M059J (cell line): ENCODE measurements at places on chromosomes 2 and 18. TPM values are rescaled to one million over a fixed set of nuclear protein-coding genes. Genes with fewer than 3 reads are reported as not detected.

- no peak for DNase-seq
Measured at GRCh38 chr2:235105821-235106359, 154.1 kb downstream of the SH3BP4 start.

Gene XIRP2
- 0.02 TPM in 1 of 2 replicates, not detected in the other for total RNA-seq

DNA sequence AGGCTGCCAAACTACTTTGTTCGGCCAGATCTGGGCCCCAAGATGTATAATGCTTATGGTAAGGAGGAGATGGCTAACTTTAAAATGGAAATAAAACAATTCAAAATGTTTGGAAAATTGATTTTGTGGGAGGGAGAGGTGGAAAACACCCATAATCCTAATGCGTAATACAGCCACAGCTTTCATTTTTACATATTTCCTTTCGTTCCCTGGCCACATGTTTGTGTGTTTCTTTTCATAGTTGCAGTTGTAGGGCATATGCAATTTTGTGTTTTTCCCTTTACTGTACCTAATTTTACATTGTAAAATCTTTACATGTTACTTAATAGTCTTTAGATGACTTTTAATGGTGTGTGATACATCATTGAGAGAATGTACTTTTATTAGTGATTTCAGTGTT lies 44.6 kb downstream of the KDM3A start:
- DNase-seq, result no peak

DNA sequence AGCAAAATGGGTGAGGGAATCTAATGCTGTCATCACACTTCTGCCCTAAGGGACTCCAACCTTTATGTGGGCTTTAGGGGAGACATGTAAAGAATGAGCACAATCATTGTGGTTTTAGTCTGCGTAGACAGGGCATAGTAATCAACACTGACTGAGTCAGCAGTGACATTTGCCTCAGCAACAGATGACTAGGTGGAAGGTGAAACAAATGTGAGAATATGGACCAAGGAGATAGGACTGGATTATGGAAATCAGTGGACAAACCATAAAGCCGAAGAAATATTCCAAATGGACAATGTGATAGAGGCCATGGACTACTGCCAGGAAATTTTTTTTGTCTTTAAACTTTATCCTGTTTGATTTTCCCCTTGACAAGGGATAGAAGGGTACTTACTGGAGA lies 83.9 kb downstream of the PDK1 start:
- peak; percentile 91 for DNase-seq

GRCh38 chr2:37560863-37561614 lies 110.4 kb downstream of the CDC42EP3 start:
- DNase-seq, result peak; percentile 43

DNA sequence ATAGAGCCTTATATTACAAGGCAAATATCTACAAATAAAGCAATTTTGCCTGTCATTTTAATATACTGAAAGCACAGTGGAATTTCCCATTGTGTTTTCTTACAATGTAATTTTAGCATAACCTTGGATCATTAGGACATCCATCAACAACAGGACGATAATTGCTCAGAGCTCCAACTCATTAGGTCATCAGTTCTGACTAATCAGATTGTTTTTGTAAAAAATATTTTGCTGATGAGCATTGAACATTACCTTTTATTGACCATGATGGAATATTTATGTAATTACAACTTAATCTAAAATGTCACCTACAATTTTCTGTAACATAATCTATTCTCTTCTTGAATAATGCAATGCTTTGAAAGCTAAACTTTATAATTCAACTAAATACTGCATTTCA lies 215.3 kb upstream of the DSEL start:
- DNase-seq, result peak; percentile 68

- no peak for DNase-seq
Measured at GRCh38 chr18:79211844-79212243, 142.7 kb downstream of the ATP9B start.

Gene DCDC2C
- not detected in 2 replicates for total RNA-seq

GRCh38 chr2:147937744-147938349 lies 82.7 kb downstream of the ORC4 start:
- peak; percentile 20 for DNase-seq

Gene TUBA3D
- total RNA-seq, result not detected in 2 replicates

DNA sequence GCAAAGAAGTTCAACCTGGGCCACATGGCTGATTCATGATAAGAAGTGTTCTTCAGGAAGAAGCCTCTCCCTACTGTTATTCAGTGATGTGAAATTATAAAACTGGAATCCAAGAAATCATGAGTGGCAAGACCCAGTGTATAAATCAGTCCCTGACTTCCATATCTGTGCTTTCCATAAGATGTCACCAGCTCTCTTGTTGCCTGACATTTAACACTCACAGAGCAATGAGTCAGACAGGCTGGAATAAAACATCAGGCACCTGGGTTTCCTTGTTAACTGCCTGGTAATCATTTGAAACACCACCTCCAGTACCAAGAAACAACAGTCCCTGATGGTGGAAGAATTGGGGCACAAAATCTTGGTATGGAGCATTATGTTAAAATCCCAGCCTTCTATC lies 76.1 kb downstream of the SCG2 start:
- DNase-seq, result peak; percentile 71

DNA sequence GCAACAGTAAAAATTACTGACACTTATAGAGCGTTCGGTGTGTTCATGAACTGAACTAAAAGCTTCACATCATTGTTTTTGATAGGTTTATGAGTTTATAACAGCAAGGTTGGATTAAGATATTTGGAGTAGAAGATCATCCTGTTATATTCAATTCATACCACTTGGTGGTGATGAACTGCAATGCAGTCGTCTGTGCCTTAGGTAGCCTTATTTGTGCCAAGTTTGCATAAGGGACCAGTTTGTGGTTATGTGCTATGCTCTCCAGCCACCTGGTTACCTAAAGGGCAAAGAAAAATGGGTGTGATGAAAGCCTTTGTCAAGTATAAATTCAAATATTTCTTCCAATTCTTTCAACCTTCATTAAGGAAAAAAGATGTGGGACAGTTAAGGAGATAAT lies 150.9 kb upstream of the KCNH7 start:
- DNase-seq, result no peak

DNA sequence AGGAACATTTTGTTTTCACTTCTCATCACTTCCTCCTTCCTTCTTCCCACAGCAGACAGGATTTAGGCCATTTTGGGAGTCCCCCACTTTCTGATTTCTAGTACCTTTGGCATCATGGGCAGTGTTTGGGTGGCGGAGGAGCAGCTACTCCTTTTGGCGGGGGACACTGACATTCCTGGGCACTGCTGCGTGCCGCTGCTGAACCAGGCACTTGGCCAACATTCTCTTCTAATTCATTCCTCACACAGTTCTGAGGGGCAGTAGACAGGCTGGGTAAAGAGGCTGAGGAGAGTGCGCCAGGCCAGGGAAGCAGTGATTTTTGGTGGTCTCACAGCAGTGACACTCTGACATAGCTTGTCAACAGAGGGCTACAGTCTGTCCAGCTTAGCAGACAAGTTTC lies 270.2 kb downstream of the LOXHD1 start:
- DNase-seq, result peak; percentile 30

Gene SIX3
- not detected in 2 replicates for total RNA-seq

DNA sequence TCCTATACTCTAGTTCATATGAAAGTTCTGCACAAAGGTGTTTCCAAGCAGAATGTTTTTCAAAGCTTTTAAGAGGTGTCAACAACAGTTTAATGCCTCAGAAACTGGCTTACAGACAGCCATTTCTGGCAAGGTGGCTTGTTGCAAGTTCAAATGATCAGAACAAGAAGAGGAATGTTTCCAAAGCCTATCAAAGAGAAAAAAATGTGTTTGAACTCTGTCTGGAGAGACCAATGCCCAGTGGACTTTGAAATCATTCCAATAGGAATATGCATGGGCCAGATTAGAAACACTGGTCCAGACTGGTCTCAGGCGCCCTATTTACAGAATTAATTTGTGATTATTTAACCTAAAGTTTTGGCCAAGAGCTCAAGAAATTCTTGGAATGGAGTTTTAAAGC lies 106.2 kb downstream of the CPS1 start:
- no peak for DNase-seq

DNA sequence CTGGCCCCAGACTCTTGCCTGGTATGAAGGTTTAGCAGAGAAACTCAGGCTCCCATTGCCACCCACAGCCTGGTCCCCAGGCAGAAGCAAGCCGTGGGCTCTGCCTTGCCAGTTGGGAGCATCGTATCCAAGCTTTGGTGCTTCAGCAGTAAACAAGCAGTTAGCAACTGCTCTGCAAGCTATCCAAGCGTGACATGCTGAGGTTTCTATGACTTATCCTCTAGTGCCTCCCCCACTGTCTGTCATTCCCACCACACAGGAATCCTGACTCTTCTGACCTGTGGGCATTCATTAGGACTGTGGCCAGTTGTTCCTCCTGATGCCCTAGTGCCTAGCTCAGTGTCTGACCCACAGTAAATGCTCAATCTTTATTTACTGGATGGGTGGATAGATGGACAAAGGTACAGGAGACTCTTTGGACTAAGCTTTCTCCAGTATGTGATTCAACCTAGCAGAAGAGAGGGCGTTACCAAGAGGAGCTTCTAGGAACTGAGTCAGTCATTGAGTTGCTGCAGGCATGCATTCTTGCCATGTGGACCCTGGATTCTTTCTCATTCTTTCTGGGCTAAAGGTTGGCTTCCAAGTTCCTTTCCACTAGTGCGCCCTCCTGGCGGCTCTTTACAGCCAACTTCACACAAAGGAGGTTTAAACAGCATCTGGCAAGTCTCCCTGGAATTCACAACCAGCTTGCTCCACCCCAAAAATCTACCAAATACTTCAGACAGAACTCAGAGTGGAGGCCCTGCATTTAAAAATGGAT lies 40.6 kb upstream of the MRPL19 start:
- peak; percentile 99 for DNase-seq

DNA sequence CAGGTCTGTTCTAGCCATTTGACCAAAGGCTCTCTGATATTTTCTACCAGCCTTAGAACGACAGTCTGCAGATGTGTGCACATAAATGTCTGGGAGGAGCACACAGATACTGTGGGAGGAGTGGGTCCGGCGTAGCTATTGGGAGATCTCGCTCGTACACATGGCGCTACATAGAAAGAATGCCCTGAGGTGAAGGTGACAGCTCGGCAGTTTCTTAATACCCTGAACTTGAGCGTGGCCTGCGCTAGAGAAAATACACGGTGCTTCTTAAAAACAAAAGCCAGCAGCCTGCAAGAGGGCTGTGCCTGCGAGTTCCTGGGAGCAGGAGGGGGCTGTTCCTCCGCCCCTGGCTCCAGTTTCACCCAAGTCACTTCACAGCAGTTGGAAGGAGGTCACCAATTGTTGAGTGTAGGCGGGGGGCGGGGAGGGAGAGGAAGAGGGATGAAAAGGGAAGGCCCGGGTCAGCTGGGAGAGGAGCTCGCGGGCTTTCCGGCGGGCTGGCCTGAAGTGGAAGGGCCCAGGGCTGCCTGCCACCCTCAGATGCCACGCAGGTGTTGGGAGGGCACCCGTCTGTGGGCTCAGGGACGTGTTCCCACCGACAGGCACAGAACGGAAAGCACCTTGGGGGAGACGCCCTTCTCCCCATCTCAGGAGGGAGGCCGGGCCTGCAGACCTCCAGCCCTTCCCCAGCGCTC lies 124.7 kb upstream of the ZNF516 start:
- DNase-seq, result no peak
